Stromal cell of bone marrow (primary cell): ENCODE measurements at places on chromosomes 12 and 14.

DNA sequence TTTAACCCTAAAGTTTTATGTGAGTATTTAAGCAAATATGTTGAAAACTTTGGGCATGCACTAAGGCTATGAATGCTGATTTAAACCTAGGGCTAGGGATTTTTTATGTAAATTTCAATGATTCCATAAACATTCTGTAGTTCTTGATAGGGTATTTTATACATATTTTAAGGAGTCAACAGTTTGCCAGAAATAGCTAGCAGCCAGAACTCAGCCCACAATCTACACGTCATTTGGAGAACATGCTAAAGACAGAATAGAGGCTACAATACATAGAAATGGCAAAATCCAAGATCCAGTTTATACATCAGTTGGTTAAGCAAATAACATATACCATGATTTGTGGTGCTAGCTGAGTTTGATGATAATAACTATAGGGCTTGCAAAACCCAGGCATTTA is 184.7 kb downstream of the TMEM117 start:
- DNase-seq: no peak

DNA sequence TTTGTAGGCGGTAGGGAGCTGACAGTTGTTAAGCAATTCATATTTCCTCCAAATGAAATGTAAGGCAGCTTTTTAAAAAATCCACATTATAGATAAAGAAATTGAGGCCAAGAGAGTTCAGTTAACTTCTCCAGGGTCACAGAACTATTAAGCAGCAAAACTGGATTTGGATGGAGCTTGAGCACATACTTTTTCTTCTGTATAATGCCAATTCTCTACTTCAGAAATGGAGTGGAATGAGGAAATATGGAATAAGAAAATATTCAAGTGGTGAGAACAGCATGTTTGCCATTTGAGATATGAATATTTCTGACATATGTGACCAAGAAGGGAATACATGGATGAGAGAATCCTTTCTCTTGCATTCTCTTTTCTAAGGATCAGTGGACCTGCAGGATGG is 233.1 kb downstream of the FOXG1 start:
- no peak for DNase-seq

DNA sequence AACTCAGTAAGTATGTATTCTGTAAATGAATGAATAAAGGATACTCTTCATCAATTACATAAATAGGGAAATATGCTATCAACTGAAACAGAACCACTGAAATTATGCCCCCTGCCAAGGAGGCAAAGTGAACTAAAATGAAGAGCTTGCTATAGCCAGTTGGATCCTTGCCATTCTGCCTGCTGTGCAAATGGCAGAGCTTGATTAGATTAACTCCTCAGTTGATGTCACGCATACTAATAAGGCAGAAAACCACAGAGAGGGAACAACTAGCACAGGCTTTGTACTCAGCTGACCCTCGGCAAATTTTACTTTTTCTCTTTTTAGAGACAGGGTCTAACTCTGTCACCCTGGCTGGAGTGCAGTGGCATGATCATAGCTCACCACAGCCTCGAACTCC is 36.7 kb upstream of the FERMT2 start:
- DNase-seq: no peak

- DNase-seq: no peak
Observed at GRCh38 chr12:12877781-12878455, 13.4 kb upstream of the GPRC5A start.

DNA sequence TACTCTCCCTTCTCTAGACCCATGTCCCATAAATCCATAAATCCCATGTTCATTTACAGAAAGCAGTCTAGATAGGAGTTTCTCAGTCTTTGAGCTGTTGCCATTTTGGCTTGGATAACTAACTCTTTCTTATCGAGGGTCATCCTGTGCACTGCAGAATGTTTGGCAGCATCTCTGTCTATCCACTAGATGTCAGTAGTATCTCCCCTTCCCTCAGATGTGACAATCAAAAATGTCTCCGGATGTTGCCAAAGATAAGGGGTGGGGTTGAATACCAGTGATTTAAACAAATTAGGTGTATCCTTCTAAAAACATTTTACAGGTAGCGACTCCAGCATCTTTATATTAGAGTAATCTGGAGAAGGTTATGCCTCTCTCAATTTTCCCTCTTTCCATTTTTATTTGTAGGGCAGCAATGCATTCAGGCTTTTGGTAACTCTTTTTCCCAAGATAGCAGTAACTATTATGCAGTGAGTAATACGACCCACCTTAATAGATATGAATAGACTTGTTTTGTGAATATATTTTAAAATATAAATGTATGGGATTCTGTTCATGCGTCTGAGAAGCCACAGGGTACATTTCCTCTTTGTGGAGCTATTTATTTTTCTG is 100.7 kb downstream of the LRRK2 start:
- no peak for DNase-seq

DNA sequence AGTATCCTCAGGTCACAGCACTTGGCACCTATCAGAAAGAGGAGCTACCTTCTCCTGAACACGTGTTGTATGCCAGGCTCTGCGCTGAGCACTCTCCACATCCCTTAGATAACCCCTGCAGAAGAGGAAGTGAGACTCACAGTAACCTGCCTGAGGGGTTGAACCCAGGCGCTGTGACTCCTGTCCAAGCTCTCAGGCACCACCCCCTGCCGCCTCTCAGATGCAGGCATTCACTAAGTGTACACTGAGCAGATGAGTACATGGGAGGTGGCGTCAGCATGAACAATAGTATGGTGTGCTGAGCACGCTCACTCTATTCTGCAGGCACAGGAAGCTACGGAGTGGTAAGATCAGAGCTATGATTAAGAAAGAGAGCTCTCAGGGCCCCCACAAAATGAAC is 21.0 kb upstream of the RIC8B start:
- no peak for DNase-seq

GRCh38 chr12:57893431-57894353 is 47.2 kb upstream of the CTDSP2 start:
- peak; percentile 89 for DNase-seq

GRCh38 chr14:38412654-38413053 is 156.8 kb upstream of the CLEC14A start:
- DNase-seq: no peak
